ENCODE measurements at places on chromosomes 6 and 20.

DNA sequence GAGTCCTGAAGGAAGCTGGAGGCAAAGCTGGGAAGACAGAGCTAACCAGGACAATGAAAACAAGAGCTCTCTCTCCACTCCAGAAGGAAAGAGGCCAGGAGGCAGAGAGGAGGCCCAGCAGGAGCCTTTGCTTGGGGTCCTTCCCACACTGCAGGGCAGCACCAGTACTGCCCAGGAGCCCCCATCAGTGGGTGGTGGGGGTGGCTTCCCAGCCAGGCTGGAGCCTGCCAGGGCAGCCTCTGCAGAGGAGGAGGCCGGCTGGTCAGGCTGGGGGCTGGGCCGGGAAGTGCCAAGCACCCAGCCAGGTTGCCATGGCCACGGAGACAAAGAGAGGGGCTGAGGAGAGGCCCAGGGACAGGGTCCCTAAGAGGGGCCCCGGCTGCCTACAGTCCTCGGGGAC lies 33.4 kb downstream of the PREX1 start:
- DNase-seq, result no peak

DNA sequence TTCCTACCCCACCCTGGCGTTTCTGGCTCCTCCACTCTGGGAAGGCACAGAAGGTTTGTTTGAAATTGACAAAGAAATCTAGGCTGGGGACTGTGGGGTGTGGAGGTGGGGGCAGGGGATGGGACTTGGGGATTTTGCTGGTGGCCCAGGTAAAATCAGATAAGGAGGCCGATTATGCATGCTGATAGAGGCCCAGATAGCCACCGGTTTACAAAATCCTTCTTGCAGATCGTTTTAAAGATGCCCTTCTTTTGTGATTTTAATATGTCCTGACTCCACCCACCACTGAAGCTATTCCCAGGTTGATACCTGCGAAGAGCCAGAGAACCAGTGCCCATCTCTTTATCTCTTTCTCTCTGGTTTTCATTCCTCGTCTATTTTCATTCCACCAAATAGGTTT lies 104.9 kb downstream of the TFAP2C start:
- no peak for DNase-seq

GRCh38 chr20:45337367-45338120 lies 10.7 kb downstream of the SDC4 start:
- no peak for DNase-seq

GRCh38 chr6:105560611-105561066 lies 157.8 kb upstream of the PREP start:
- DNase-seq, result no peak

GRCh38 chr20:1941226-1941625 lies 46.0 kb downstream of the SIRPA start:
- DNase-seq, result no peak

GRCh38 chr20:45311589-45312211 lies 3.6 kb upstream of the MATN4 start:
- DNase-seq, result peak; percentile 21

DNA sequence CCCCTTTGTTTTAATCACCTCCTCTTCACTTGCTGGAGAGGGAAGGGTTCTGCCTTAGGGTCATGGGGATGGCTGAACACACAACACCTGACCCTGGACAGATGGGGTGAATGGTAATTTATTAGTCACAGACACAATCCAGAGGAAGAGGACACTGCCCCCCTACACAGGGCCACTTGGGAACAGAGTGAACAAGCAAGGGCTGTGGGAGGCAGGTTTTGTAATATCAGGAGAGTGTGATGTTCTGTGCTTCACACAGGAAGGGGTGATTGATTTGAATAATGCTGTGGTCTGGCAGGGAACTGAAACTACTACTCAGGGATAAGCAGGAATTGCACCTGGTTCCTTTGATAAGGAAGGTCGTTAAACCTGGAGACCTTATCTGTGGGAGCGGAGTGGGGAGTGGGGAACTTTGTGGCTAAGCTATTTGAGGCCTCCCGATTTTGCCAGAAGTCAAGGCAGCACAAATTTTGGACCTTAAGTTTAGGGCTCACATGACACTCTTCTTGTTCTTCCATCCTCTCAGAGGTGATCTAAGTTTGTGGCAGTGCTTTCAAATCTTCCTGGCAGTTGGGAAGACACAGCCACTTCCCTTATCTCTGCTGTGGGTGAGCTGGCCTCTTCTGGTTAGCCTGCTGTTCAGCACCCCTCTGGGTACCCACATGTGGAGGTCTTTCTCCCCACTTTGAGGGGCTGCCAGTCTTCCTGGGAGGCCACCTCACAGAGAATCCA lies 77.8 kb downstream of the CD164 start:
- DNase-seq, result no peak

GRCh38 chr6:83019741-83020140 lies 45.9 kb downstream of the UBE3D start:
- DNase-seq, result no peak

- no peak for DNase-seq
These were observed 62.7 kb downstream of the LRRC1 start for GRCh38 chr6:53857318-53858094.

DNA sequence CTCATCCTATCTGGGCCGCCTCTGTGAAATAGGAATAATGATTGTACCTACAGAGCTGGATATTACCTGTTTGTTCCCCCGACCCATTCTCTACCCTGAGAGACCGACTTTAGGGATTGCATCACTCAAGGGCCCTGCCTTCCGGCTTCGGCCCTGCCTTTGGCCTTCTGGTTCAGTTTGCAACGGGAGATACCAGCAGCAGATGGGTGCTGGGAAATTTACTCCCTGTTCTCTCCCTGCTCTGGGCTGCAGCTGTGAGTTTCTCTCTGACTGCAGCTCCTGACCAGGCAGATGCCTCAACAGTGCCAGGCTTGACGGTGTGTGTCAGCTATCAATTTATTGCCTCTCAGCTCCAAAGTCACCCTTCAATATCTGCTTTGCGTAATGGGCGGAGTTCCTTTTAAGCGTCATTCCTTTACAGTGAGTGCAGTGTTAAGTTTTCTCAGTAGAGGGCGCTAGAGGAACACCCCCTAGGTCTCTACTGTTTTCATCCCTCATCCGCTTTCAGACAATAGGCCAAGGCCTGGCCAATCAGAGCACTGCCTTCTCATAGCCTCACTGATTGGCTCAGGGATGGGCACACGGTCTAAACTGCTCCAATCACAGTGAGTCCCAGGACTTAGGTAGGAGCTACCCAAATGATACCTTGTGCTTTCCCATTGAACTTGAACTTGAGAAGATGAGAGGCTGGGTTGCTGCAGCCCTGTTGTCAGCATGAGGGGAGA lies 30.0 kb downstream of the KCNG1 start:
- DNase-seq, result no peak

- no peak for DNase-seq
These were observed 98.7 kb downstream of the ANKRD60 start for GRCh38 chr20:58129721-58130151.

DNA sequence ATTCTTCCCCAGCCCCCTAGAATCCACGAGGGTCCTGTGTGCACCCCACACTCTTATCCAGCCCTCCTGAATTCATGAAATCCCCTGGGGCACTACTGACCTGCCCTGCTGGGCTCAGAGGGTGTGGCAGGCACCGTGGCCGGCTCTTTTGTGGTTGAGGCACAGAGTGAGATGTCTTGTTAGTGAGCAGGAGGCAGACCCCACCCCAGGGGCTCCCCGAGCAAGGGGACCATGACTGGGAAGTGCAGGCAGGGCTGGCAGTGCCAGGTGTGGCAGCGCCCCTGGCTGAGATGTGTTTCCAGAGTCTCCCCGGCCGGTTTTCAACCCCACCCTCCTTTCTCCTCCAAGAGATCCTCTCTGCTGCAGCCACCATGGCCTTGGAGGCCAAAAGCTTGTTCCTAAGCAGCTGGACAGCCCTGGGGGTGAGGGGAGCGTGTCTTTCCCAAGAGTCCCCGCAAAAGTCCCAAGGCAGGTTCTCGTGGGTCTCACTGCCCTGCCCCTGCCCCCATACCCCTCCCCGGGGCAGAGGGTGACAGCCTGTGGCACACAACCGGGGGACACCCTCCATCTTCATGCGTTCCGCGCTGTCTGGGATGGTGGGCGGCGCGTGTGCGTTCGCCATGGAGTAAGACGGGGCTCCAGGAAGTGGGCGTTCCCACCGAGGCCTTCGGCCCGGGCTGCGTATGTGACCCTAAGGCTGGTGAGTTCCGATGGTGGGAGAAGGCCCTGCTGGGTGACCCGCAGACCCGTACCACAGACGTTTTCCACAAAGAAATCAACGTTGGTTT lies 208.9 kb downstream of the TAF4 start:
- no peak for DNase-seq

- DNase-seq, result no peak
These were observed 256.5 kb downstream of the FARS2 start for GRCh38 chr6:5517796-5518195.

- no peak for DNase-seq
These were observed 295.6 kb upstream of the PLN start for GRCh38 chr6:118252474-118252873.

DNA sequence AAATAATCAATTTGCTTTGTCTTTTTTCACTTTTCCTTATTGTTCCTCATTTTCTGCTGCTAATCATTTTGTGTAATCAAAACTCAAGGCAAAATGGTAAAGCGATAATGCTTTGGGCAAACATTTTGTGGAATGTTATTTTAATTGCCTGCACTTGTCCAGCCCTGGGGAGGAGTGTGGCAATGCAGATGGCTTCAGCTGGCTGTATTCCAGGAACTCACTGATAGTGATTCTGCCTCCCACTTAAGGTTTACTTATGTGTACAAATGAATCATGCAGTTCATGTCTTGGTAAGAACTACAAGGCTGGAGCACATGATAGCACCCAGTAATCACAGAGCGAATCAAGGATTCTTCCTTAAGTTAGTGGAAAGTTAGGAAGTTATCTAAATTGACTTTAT lies 107.8 kb downstream of the COL19A1 start:
- DNase-seq, result no peak

DNA sequence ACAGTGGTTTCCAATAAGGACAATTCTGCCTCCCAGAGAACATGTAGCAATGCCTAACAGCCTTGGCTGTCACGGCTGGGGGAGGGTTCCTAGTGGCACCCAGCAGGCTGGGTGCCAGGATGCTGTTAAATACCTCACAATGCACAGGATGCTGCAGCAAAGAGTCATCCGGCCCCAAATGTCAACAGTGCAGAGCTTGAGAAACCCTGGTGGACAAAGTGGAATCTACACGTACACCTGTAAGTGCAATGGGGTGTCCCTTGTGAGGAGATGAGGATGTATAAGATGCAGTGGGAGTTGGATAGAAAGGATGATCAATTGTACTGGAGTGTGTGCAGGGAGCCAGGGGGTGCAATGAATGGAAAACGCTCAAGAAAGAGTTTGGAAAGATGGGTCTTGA lies 142.4 kb downstream of the FNDC1 start:
- DNase-seq, result no peak

Measured in stimulated activated CD8-positive, alpha-beta memory T cell treated with anti-CD3 and anti-CD28 coated beads, Interleukin-4, amount 100 ng/mL, for 1 hour (primary cell).